ENCODE measurements at places on chromosomes 7 and 10.

DNA sequence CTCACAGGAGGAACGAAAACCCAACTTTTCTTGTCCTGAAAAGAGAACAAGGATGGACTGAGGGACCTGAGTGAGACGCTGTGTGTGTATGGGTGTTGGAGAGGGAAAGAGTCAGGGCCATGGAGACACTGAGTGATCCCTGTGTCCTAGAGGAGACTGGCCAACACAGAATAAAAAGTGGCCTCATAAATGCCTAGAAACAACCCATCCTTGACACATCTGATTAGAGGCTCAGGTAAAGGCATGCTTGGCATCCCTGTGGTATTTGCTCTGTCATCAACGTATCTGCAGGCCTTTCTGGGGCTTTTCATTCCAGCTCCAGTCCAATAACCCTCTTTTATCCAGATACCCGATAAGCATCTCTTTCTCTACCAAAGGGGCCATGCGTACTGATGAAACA lies 86.3 kb downstream of the FGFR2 start:
- no peak for DNase-seq

DNA sequence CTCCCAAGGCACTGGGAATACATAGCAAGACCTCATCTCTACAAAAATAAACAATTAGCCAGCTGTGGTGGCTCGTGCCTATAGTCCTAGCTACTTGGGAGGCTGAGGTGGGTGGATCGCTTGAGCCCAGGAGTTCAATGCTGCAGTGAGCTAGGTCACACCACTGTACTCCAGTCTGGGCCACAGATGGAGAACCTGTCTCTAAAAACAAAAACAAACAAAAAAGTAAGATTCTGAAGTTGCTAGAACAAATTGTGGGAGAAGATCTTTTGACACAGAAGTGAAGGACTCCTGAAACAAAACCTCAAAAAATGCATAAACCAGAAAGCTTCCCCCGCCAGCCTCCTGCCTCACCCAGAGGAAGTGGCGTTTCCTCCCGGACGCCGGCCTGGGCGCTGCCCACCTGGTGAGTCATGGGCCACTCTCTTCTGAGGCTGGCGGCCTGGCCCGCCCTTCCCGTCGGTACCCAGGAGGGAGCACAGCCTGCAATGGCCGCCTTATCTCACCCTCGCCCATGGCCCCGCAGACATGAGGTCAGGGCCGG lies 25.4 kb upstream of the ELN start:
- DNase-seq, result no peak

DNA sequence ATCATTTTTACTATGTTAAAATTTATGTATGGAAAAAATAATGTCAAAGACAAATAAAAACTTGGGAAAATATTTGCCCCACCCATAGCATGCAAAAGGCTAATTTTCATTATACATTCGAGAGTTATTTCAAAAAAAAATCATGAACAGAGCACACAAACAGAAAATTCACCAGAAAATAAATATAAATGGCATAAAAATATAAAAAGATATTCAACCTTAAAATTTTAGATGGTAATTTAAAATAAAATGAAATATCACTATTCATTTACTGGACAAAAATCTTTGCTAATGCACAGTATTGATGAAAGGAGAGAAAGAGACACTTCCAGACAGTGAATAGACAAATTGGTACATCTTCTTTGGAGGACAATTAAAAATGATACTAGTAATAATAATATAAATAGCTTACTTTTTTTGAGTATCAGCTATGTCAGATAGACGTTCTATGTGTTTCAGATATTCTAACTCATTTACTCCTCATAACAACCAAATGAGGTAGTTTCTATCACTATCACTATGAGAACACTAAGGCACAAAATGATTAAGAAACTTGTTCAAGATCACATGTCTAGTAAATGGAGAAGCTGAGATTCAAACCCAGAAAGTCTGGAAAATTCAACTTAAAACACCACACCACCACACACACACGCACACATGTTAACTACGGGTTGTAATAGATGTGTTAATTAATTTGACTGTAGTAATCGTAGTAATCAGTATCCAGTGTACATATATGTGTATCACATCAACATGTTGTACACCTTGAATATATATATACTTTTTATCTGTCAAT lies 63.0 kb downstream of the CCDC71L start:
- DNase-seq, result no peak

DNA sequence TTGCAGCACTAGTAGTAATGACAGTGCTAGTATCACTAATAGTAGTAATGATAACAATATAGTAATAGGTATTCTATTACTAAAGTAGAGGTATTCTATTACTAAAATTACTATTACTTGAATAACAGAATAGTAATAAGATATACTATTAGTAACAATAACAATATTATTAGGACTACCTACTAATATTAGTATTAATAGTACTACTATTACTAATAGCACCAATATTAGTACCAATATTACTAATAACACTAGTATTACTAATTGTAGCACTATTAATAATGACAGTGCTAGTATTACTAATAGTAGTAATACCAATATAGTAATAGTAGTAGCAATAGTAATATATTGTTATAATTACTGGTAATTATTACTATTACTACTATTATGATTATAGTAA lies 24.1 kb downstream of the A1CF start:
- no peak for DNase-seq

DNA sequence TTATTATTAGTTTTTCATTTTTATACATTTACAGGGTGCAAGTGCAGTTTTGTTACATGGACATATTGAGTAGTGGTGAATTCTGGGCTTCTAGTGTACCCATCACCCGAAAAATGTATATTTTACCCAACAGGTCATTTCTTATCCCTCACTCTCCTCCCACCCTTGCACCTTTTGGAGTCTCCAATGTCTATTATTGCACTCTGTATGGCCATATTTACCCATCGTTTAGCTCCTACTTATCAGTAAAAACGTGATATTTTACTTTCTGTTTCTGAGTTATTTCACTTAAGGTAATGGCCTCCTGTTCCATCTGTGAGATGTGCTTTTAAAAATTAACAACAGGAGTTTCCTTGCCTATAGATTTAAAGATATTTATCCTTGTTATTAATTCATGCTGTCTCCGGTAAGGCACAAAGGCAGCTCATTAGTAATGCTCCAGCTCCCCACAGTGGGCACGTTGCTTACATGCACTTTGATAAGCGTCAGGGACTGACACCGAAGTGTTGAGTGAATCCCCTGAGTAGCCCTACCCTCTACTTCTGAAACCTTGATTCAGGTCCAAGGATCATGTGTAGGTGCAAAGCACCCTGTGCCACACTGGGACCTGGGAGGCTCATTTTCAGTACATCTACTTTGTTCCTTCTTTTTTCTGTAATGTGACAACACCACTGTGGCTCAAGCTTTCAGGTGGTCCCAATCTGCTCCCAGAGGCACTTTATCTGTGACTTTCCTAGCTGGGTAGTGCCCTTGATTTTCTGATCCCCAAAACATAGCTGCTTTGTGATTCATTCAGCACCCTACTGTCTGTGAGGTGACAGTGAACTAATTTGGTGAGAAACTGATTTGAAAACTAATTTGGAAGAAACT lies 27.3 kb downstream of the HYAL4 start:
- DNase-seq, result no peak

DNA sequence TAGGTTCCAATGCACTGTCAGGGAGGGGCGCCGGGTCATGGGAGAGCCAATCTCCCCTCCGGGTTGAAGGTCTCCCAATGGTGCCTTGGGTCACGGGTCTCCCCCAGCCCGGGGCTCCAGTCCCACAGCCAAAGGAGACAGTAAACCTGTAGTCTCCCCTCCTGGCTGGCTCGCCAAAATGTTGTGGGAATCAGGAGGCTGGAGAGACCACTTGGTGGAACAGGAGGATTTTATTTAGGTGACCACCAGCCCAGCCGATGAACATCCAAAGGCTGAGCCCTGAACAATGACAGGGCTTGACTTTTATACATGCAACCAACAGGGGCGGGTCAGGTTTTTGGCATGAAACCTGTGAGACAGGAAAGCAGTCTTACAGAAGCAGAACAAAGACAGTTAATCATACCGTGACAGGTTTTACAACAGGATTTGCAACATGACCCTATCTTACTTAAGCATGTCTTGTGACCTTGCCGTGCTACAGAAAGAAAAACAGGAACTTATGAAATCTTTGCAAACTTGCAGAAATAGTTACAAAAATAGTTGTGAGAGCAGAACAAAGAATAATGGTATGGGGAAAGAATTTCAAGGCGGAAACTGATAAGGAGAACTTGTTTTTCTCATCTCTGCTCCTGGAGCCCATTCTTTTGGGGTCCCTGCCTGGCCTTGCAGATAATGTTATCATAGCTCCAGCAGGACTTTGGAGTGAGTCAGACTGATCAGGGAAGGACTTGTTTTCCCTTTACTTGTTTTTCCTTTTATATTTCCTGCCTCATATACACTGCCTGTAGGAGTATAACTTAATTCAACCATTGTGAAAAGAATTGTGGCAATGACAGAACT lies 7.1 kb downstream of the ERV3-1 start:
- DNase-seq, result no peak

DNA sequence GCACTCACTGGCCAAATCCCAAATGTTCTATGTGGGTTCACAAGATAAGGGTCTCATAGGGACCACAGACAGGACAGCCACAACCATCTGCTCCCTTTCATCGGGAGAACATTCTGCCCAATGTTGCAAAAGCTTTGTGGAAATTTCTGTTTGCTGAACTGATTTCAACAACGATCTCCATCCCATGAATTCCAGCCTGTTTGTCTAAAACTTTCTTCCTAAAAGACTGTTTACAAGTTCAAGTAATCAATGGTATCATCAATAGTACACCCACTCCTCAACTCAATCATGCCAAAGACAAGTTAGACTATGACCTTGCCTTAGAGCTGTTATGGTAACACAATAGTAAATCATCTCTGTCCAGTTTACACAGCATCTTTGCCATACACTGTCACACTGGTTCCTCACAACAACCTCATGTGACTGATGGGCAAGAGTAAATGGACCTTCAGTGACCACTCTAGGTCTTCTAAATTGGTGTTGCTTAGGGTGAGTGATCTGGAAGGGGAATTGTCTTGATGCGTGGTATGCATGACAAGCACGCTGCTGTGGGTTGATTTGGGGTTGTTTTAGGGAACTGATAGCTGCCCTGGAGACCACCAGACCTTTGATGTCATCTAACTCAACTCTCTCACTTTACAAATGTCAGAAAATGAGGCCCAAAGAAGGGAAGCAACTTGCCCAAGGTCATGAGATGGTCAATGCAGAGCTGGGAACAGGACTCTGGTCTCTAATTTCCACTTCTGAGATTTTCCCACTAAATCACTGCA lies 95.1 kb downstream of the PPP1R3C start:
- no peak for DNase-seq

DNA sequence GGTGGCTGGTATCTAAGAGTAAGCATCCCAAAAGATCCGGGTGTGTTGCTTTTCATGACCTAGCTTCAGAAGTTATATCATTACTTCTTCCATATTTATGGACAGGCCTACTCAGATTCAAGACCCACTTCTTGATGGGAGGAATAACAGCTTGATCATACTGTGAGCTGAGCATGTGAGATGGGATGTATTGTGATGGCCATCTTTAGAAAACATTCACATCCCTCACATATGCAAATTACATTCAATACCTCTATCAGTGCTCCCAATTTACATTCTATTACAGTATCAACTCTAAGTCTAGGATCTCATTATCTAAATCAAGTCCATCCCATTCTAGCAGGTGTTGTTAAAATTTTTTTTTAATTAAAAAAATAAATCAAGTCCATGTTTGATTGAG lies 99.8 kb upstream of the OIT3 start:
- DNase-seq, result no peak

DNA sequence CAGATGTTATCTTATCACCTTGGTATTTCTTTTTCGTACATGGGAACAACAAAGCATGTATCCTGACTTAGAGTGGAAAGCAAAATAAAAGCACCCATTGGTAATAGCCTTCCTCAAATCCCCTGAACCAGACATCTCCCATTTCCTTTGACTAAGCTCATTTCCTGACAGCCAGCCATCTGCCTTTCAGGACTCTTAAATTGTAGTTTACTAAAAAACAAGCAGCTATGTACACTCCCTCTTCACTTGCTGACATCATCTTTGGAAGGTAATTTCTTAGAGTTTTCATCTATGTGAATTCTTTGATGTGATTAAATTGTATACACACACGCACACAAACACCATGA lies 40.7 kb downstream of the ARL4A start:
- no peak for DNase-seq

DNA sequence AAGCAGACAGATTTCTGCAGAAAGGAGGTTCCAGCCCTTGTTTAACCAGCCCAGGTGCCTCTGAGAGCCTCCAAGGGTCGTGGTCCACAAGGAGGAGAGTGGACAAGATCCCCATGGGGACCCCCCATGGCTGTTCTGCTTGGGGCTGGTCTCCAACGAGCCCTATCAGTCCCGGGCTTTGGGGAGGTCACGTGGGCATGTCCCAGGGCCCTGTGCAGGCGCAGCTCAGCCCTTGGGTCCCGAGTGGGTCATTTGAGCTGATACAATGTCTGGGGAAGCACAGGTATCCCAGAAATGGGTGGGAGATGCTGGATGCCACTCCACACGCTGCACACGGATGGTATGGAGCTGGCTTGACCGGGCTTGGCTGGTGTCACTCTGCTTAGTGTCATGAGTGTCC lies 57.8 kb downstream of the NPTX2 start:
- DNase-seq, result no peak

DNA sequence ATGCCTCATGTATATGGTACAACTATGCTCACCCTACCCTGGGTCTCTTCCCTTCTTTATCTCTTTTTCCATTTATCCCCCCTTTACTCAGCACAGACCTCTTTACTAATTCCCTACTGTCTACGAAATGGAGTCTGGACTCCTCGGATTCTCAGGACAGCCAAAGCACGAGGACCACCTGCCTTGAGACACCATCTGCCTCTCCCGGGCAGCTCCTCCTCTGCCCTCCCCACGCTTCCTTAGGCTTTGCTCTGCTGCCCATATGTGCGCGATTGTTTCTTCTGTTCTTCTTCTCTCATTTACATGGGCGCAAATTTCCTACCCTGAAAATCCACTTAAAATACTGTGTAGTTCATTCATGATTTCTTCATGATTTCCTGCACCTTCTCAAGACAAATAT lies 62.7 kb upstream of the STK17A start:
- no peak for DNase-seq

DNA sequence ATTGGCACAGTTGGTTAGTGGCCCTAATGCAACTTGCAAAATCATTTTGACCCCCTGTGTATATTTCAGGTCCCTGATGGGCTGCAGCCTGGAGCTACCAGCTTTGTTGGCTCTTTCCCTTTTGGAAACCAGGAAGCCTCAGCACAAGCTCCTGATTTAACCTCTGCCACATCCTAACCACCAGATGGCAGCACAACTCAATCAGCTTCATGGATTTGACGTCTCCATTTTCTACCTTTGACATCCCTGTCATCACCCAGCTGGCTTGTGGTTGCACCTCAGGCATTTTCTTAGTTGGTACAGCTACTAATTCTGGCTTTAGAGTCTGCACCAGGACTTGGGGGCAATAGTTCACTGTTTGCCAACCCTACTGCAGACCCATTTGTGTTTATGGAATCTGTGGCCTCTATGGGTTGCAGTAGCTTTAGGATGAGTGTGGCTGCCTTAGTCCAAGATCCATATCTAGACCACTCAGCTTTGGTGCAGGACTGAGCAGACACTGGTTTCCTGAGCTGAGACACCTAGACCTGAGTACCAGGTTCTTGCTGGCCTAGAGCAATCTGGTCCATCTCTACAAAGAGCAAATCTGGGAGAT lies 456.2 kb downstream of the REEP3 start:
- DNase-seq, result no peak

- no peak for DNase-seq
Measured at GRCh38 chr10:59898125-59898835, 8.1 kb downstream of the CCDC6 start.
